Kidney glomerular epithelial cell (primary cell): ENCODE measurements at places on chromosomes 6 and 20.

- DNase-seq: no peak
Observed at GRCh38 chr6:28867086-28867409, 56.7 kb downstream of the TRIM27 start.

DNA sequence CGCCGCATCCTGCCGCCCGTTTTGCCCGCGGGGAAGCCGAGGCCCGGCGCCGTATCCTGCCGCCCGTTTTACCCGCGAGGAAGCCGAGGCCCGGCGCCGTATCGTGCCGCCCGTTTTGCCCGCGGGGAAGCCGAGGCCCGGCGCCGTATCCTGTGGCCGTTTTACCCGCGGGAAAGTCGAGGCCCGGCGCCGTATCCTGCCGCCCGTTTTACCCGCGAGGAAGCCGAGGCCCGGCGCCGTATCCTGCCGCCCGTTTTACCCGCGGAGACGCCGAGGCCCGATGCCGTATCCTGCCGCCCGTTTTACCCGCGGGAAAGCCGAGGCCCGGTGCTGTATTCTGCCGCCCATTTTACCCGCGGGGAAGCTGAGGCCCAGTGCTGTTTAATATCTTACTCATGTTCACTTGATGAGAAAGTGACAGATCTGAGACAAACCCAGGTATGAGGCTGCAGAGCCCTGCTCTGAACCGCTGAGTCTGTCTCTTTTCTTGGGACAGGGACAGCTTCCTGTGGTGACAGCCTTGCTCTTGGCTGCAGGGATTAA lies 129.4 kb downstream of the CDH26 start:
- no peak for DNase-seq

GRCh38 chr20:36320261-36320897 lies 14.2 kb downstream of the DLGAP4 start:
- no peak for DNase-seq

GRCh38 chr6:15528870-15529269 lies 134.0 kb downstream of the DTNBP1 start:
- DNase-seq: no peak

- DNase-seq: no peak
Observed at GRCh38 chr6:56375806-56376205, 128.4 kb upstream of the COL21A1 start.

DNA sequence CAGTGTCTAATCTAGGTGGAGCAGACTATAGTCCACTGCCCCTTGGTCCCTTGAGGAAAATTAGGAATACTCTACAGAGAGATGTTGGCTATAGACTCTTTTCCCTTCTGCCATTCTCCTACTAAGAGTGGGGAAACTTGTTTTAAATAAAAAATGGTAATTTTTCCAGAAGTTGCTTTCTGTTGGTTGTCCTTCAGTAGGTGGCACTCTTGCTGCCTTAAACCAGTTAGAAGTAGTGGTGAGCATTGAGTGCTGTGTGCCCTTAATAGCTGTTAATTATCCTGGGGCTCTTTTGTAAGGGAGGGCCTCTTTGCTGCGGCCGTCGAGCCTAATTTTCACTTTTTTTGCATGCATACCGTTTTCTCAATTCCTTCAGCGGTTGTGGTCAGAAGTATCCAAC lies 2.8 kb downstream of the CMTR1 start:
- DNase-seq: no peak

GRCh38 chr6:41170547-41171160 lies 7.7 kb upstream of the TREM2 start:
- DNase-seq: no peak

GRCh38 chr6:158543606-158544185 lies 16.2 kb upstream of the TMEM181 start:
- no peak for DNase-seq

GRCh38 chr20:8709627-8710026 lies 359.3 kb upstream of the PLCB4 start:
- DNase-seq: no peak

- DNase-seq: no peak
Observed at GRCh38 chr6:105194106-105194505, 14.3 kb upstream of the POPDC3 start.
